ENCODE measurements at places on chromosomes 1 and 21.

GRCh38 chr1:8767006-8767405 lies 50.4 kb downstream of the RERE start:
- no peak for DNase-seq

- no peak for DNase-seq
Observed at GRCh38 chr1:59105548-59106507, 191.1 kb upstream of the FGGY start.

DNA sequence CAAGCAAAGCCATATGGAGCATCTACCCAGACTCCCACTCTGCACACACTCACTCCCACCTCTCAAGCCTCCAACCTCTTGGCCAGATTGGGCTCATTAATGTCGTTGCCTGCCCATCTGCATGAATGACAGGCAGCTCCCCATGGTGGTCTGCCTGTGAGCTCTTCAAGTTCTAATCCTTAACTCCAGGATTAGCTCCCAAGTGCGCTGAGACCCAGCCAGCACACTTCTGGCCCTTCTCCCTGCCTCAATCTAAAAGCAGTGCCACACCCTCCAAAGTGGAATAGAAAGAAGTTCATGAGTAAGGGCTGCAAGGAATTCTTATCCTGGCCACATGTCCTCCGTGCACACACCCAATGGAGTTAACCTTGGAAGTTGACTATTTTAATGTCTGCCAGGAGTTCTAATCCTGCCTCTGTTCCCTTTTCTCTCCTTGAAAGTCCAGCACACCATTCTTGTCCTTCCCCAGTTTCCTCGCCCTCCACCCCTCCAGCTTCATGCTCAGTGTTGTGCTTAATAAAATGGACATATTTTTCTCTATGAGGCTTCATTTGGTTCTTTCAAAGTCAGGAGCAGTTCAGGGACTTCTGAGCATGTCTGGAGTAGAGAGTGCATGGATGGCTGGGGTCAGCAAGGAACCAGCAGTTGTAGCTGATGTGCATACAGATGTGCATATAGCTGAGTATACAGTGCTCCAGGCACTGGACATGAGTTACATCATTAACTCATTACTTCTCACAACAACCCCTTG lies 30.1 kb downstream of the CAMK1G start:
- no peak for DNase-seq

DNA sequence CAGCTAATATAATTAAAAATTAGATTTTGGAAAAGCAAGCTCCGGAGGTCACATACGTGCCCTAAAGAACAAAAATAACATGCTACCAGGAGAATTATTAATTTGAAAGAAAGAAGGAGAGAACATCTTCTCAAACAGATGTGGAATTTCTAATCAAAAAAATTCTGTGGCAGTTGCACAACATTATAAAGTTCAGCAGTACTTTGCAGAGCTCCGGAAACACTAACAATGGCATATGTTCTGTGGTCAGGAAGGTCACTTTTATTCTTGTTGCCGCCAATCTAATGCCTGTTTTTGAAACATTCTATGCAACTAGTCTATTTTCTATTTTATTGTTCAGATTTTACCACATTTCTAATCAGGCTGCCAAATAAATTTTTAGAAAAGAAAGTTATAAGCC lies 186.8 kb downstream of the SMYD3 start:
- no peak for DNase-seq

GRCh38 chr1:117275055-117275454 lies 64.3 kb upstream of the VTCN1 start:
- DNase-seq: no peak

GRCh38 chr1:28136922-28137613 lies 39.4 kb downstream of the PTAFR start:
- no peak for DNase-seq

DNA sequence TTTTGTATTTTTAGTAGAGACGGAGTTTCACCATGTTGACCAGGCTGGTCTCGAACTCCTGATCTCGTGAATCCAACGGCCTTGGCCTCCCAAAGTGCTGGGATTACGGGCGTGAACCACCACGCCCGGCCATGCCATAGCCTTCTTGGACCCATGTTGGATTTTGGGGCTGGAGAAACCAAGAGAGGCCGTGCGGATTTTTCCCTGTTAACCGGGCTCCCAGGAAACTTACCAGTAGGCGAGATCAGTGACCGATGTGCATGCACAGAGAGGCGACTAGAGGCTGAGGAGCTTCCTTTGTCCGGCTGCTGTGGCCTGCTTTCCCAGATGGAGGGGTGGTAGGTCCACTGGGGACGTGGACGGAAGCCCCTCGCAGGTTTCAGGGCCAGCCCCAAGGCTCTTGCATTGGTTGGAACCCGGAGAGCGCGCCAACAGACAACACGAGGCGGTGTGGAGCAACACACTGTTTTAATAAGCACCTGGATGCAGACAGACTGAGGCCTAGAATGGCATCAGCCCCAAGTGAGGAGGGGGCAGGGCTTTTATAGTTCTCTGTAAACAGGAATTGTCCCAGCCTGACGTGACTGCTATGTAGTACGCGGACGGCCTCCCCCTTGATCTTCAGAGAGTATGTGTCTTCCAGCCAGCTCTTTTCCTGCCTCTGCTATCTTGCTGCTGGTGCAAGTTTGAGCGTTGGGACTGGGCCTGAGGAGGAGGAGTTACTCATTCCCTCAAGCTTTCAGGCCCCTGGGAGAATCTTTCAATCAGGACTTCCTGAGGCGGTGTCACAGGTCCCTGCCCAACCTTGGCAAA lies at the start of gene ERVH48-1:
Gene ERVH48-1, minus strand, starts transcription at position 517 of the 813 bp plus-strand sequence. CDS start 6,624 bp downstream, outside the sequence.
- DNase-seq: no peak

GRCh38 chr1:191460234-191460633 lies 698.0 kb upstream of the RGS18 start:
- DNase-seq: no peak

DNA sequence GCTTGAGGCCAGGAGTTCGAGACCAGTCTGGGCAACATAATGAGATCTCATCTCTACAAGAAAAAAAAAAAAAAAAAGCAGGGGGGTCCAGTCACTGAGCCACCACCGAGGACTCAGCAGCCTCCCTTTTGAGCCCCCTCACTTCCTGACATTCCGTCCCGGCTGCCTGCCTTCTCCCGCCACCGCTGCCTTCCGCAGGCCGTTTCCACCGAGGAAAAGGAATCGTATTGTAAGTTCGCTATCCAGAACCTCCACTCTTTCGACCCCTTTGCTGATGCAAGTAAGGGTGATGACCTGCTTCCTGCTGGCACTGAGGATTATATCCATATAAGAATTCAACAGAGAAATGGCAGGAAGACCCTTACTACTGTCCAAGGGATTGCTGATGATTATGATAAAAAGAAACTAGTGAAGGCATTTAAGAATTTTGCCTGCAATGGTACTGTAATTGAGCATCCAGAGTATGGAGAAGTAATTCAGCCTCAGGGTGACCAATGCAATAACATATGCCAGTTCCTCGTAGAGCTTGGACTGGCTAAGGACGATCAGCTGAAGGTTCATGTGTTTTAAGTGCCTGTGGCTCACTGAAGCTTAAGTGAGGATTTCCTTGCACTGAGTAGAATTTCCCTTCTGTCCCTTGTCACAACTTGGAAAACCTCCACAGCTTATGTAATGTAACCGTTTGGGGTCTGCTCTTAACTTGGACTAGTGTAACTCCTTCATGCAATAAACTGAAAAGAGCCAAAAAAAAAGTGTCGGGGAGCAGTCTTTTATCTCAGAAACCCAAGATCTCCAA lies 55.6 kb downstream of the GLUL start:
- DNase-seq: no peak

DNA sequence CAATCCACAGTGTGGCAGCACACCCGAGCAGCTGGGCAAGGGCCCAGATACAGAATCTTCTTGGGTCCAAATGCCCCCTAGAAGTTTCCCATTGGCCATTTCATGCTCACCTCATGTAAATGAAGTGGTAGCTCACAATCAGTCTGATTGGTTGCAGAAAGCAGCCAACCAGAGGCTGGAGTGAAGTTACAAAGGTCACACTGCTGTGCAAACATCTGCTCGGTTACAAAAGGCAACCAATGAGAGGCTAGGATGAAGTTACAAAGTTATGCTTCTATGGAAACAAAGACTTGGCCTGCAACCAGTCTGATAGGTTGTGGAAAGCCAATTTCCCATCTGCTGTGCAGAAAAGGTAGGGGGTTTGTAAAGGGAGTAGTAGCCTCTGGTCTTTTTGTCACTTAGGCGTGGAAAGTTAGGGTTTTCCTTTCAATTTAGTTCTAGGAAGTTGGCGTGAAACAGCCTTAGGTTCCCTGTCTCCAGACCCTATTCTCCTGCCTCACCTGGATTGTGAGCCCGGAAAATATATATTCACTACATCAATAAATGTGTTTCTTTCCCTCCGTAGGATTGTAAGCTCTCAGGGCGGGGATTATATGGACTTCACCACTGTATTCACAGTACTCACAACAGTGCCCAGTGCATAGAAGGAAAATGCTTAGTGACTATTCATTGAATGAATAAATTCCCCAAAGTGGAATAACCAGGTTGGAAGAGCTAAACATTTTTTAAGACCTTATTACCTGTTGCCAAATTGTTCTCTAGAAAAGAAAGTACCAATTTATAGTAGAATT lies 91.9 kb downstream of the URB2 start:
- no peak for DNase-seq

- no peak for DNase-seq
Observed at GRCh38 chr1:111565079-111565478, 54.5 kb upstream of the RAP1A start.

DNA sequence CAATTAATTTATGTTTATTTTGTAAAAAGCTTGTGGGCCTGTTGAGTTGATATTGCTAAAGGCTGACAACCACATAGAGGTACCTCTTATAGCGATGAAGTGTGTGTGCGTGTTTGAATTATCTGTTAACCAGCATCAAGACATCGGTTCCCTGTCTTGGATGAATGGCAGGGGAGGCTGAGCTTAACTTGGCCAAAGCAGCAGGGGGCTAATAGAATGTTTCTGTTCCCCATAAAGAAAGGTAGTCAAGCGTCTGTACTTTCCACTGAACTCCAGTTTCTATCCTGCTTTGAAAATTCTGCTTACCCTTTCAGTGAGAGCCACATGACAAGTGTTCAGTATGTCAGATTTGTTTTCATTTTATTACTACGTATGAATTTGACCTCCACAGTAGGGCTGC lies 63.0 kb downstream of the ROR1 start:
- no peak for DNase-seq

- DNase-seq: no peak
Observed at GRCh38 chr21:46285206-46285661, at the start of gene MCM3AP. Gene MCM3AP (minus strand): TSS chr21:46285611. CDS start chr21:46285286, 325 bp downstream.

DNA sequence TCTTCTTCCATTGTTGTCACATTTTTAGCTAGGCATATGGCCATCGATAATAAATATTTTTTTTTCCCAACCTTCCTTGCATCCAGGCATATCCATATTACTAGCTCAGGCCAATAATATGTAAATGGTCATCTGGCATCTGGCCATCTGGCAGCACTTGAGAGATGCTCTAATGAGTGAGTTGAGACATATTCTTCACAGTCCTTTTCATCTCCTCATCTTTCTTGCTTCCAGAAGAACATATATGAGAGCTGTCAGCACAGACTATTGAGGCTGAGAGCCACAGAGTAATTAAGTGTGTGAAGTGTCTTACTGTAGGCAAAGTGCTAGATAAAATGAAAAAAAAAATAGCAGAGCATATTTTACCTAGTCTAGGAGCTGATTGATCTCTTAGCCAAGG lies 628.4 kb upstream of the TMPRSS15 start:
- DNase-seq: no peak

- no peak for DNase-seq
Observed at GRCh38 chr21:37183749-37184148, 83.4 kb downstream of the VPS26C start.
